ENCODE measurements at places on chromosomes 3 and 15. TPM values are rescaled to one million over a fixed set of nuclear protein-coding genes. Genes with fewer than 3 reads are reported as not detected.

DNA sequence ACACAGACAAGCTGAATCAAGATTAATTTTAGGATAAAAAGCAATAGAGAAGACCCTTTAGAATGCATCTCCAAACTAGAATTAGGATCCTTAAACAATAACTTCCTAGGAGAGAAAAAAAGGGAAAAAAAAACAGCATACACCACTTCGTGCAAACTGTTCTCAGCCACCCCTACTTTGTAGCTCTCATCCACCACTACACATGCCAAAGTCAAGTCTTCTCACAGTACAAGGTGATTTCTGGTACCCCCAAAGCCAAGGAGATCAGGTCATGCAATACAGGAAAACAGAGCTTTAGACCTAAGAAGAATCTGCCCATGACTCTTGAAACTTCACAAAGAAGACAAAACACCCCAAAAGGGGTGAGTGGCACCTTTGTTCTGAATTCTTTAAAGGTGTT lies 166.9 kb downstream of the SUCNR1 start:
- no peak for DNase-seq

DNA sequence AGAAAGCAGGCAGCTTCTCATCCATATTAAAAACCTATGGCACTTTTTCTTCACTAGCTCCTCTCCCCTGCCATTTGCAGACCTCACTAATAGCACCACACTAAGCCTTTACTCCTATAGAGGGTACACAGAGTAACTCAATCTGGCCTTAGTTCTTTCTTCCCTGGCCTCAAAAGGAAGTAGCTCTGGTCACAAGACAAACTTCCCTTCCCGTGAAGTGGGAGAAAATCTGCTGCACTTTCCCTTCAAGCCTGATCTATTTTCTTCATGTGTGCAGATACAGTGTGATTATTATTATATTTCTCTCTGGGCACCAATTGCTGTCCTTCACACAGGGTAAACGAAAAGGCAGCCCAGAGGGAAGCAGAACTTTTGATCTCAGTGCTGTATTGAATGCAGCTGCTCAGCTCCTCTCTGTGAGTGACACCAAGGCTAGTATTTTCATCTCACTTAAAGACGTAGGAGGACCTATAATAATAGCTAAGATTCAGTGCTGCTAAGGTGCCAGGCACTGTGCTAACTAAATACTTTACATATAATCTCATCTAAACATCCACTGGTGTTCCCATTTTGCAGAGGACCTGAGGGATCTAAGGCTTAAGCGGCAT lies 61.9 kb upstream of the RASGRP1 start:
- DNase-seq: no peak

DNA sequence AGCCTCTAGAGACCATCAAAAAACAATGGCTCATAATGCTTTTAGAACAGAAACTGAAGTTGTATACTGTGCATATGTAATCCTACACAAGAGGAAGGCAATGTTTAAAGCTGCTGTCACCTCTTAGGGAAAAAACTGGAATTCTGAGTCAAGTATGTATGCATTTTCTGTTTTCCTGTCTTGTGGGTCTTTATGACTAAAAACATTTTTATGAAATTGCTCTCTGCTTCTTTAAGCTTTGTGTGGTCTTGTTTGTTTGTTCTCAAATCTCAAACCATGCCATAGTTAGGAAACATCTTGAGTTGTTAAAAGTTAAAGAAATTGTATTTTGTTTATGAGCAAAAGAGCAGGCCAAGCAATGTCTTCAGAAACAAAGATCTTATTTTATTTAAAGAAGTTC lies 80.9 kb upstream of the SOX2 start:
- DNase-seq: no peak

GRCh38 chr15:34311563-34311962 lies 26.0 kb downstream of the SLC12A6 start:
- DNase-seq: no peak

GRCh38 chr3:129594409-129594808 lies 12.1 kb downstream of the PLXND1 start:
- DNase-seq: no peak

DNA sequence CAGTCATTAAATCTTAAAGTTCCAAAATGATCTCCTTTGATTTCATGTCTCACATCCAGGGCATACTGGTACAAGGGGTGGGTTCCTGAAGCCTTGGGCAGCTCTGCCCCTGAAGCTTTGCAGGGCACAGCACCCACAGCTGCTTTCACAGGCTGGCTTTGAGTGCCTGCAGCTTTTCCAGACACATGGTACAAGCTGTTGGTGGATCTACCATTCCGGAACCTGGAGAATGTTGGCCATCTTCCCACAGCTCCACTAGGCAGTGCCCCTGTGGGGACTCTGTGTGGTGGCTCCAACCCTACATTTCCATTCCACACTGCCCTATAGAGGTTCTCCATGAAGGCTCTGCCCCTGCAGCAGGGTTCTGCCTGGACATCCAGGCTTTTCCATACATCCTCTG lies 211.1 kb upstream of the THBS1 start:
- no peak for DNase-seq

DNA sequence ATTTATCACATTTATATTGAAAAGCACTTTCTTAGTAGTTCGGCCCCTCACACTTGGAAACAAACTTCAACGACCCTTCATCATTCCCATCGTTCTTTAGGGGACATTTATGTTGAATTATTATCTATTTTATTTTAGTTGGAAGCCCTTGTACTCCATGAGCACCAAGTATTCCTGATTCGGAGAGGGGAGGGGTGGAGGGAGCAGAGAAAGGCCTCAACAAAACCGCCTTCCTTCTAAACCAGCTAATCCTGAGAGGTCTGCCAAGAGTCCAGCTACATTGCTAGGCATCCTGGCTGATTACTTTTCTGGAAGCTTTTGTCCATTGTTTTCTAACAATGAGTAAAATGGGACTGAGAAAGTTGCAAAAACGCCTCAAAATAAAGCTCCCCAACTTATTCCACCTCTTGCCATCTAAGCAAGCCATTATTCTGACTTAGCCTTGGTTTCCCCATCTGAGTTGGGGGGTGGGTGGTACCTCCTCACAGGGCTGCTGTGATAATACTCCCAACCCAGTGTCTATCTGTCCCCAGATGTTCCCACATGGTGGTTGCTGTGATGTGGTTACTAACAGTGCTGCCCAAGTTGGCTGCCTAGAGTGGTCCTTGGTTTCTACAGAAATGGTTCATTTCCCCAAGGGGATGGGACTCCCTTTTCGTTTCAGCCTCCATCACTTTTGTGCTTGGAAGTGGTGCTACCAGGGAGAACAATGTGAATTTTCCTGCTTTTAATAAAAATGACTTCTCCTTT lies 1.2 kb upstream of the TMEM158 start:
- no peak for DNase-seq

DNA sequence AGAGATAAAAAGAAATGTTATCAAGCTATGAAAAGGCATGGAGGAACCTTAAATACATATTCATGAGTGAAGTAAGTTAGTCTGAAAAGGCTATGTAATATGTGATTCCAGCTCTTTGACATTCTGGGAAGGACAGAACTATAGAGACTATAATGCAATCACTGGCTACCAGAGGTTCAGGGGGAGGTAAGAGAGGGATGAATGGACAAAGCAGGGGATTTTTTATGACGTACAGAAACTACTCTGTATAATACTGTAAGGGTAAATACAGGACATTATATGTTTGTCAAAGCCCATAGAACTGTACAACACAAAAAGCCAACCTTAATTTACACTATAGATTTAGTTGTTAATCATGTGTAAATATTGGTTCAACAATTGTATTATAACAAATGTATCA lies 46.1 kb downstream of the MCTP2 start:
- DNase-seq: no peak

DNA sequence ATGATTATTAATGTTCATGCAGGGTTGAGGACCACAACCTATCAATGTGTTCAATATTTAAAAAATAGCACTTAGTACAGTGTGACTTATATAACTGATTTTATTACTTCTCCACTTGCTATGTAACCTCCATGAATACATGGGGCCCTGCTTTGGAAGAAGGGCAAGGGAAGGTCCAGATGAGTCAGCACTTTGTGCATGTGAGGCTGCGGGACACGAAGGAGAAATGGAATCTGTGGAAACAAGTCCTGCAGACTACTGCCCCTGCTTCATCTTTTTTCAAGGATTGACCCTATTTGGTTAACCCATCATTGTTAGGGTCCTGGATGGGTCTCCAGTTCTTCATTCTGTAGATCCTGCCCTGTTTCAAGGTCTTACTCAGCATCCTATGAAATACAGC lies 1.6 kb downstream of the NXPE3 start:
- peak; percentile 85 for DNase-seq

Gene CDC25A
- total RNA-seq: 12.6 TPM

Gene MYO5C
- 3.7 TPM for total RNA-seq

Gene KBTBD12
- total RNA-seq: 0.14 TPM

Gene CFAP92
- 0.53 TPM for total RNA-seq

Gene TUSC7
- not detected for total RNA-seq

Gene ECE2
- not detected for total RNA-seq

Gene GOLGA8F
- not detected for total RNA-seq

Gene HRG
- total RNA-seq: not detected
